ENCODE measurements at places on chromosomes 12 and 14.

DNA sequence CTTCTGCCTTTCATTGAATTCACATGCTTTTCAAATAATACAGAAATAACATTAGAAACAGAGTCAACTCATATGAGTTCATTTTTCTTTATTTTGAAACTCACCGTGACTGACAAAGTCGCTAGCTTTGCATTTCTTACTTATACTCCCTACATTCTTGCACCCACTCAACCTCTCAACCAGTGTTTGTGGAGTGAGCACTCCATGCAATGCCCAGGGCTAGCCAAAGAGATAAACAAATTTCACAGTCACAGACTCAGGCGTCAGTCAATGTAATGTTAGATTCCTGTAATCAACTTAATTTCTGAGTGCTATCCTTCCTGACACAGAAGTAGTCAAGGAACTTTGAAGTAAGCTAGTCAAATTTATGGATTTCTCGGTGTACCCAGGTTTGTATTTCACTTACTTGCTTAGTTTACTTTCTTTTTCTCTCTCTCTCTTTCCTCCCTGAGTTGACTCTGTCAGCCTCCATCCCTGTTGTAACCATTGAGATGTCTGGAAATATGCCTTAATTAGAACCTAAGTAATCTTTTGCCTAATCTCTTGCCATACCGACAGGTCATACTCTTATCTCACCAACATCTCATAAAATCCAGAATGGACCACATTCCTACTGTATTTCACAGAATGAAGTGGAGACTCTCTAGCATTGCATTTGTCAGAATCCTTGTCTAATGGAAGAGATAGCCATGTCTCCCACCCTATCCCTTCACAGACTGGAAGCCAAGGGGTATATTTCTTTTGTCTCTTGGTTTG is 413.0 kb downstream of the AEBP2 start:
- DNase-seq = no peak

DNA sequence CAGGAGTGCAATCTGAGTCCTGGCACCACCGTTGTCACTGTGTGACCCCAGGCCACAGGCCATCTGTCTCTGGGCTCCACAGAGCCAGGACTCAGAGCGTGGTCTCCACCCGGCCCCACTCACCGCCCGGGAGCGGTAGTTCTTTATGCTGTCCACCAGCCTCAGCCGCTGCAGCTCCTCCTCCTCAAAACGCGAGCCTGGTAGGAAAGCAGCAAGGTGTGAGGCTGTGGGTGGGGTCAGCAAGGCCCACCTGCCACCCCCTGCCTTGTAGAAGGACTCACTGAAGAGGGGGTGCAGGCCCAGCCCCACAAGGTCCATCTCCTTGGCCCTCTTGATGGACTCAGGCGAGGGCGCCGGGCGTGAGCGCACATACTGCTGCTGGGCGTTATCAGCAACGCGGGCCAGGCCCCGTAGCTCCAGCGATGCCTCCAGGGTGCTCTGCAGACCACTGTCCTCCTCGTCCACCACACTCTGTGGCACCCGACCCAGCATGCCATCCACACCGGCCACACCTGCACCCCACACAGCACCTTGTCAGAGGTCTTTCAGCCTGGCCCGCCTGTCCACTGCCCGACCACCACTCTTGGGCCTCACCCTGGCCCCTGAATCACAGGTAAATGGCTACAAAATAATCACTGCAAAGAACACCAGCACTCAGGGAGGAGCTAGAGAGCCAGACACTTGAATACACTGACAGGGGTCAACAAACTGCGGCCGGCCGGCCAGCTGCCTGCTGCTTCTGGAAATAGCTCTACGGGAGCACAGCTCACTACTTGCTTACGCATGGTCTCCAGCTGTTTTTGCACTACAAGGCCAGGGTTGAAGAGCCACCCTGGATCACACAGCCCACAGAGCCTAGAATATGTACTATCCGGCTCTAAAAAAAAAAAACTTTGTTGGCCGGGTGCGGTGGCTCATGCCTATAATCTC is 16.3 kb downstream of the CFAP73 start:
- DNase-seq = no peak

DNA sequence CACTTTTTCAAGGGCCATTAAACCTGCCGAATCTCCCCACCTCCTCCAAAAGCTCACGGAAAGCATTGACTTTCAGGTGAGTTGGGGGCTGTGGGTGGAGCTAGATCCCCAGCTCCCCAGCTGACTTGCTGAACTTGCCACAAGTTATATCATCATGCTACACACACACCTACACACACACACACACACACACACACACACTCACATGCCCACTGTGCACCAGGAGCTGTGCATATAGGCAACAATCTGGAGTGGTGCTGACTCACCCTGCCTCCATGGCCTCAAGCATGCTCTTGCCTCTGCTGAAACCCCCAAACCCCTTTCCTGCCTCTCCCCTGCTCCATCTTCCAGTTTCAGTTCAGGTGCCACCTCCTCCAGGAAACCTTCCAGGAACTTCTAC is 26.1 kb downstream of the SERPINA3 start:
- peak; percentile 41 for DNase-seq

- peak; percentile 4 for DNase-seq
Observed at GRCh38 chr14:98822917-98823316, 449.1 kb downstream of the BCL11B start.

DNA sequence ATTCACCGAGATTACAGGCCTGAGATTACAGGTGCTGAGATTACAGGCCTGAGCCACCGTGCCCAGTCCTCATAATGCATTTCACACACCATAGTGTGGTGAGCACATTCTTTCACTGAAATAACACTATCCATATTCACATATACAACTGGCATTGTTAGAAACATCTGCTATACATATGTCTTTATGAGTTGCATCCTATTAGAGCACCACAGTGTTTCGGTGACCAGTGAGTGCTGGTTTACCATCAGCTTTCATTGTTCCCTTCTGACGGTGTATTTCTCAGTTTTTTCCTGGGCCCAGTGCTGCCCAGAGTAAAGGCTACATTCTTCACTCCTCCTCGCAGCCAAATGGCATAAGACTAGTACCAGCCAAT is 96.2 kb upstream of the FGD4 start:
- DNase-seq = no peak

GRCh38 chr14:73014105-73014504 is 12.8 kb downstream of the ZFYVE1 start:
- DNase-seq = peak; percentile 52

DNA sequence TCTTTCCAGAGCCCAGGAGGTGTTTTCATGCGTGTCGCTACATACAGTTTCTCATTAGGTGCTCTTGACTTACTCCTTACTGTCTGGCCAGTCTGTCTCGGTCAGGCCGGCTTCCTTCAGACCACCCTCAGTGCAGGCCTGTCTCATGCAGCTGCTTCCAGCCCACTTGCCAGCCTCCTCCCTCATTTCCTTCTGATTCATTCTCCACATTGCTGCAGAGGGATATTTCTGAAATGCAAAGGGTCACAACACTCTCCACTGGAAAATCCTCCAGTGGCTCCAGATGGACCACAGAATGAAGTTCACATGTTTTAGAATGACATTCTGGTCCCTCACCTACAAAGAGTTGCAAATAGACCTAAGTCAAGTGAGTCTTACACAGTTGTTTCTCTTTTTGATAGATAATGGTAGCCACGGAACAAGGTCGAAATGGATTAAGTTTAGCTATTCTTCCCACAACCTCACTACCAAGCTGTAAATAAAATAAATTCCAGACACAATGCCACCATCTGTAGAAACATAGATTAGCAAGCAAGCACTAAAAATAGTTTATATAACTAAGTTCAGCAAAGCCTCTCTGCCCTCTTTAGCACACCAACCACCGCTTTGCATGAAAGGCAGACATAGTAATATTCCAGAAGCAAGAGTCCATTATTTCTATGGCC is 146.9 kb downstream of the ESR2 start:
- DNase-seq = peak; percentile 29

DNA sequence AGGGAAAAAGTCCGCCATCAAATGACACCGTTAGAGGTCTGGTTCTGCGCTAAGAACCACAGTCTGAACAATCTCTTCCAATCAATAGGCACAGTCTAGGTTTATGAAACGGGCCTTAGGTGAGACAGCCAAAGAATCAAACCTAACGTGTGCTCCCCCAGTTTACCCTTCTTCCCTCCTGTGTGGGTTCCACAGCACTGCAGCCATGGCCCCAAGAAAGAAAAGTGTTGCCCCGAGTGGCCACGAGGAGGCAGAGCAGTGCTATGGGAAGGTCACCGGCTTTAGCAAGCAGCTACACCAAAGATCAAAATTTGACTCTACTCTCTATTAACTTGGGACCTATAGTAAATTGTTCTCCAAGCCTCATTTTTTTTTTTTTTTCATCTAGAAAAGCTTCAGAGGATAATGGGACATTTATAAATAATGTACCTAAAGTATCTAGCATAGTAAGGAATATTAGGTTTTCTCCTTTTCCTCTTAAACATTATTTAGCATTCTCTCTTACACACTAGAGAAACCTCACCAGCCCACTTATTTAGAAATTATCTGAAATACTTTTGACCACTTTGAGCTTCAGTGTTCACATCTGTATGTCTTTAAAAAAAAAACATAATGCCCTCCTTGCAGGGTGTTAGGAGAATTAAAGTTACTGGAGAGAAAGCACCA is 70.2 kb upstream of the GPHB5 start:
- DNase-seq = peak; percentile 42

GRCh38 chr14:52692248-52692962 is 3.0 kb downstream of the ERO1A start:
- peak; percentile 28 for DNase-seq

GRCh38 chr14:94450722-94451090 is 1.9 kb downstream of the SERPINA11 start:
- no peak for DNase-seq

Data from fibroblast of lung (primary cell).